ENCODE measurements at places on chromosomes 2 and 18.

DNA sequence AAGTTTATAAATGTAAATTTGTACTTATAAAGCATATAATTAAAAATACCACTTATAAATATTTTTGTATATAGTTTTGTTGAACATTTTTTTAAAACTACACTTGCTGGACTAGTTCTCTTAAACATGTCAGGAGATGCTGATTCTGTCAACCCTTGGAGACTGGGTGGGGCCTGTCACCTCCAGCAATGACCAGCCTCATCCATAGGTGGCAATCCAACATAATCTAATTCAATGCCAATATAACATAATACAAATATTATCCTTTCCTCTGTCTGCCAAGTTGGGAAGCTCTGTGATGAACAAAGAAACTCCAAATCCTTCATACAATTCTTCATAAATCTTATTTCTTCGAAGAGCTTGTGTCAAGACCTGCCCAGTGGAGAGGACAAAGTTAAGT is 140.4 kb downstream of the RBMS1 start:
- no peak for DNase-seq

DNA sequence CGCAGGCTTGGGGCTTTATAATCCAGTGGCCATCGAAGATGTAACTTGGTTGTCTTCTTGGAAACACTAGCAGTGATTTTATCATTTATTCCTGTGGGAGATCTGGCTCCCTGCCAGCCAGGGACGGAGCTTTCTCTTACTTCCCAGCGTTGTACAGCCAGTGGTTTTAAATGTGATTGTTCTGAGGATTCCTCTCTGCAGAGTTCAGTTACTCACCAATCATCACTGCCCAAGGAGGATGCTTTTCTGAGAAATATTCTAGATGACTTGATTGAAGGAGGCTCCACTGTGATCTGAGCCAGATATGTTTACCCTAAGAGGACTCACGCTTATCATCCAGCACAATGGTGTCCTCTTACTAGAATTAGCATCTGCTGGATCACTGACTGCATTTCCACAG is 744.3 kb downstream of the RNF144A start:
- no peak for DNase-seq

- no peak for DNase-seq
Observed at GRCh38 chr18:10913919-10914318, 235.4 kb downstream of the PIEZO2 start.

DNA sequence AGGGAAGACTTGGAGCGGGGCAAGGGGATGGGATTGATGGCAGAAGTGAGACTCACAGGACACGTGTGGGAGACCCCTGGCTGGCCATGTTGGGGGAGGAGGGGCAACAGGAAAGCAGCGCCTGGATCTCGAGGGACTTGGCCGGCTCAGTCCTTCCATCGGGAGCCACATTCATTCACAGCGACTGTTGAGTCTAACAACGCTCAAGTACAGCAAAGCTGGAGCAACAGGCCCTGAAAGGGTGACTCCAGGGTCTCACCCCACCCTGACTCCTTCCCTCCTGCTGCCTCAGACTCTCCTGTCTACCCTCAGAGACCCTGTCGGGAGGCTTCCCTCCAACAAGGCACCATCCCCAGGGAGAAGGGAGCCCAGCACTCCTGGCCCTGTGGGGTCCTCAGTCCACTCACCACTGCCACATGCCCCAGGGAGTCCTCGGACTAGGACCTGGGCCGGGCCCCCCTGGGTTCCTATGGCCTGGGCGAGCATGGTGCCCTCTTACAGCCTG is 14.8 kb upstream of the ALPI start:
- DNase-seq = no peak

DNA sequence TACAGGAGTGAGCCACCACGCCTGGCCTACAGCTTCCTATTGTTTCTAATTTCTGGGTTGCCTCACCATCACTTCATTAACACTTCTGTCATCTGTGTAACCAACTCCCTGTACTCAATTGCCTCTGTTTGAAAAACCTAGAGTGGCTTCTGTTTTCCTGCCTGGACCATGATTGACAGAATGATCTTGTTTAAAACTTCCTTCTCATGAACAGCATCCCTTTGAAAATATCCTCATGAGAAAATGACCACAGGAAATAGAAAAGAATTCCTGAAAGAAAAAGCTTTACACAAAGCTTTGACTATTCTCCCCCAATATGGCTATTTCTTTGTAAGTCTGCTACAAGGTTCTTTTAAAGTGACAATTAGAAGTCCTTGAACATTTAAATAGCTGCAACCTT is 672.3 kb downstream of the ARHGAP15 start:
- no peak for DNase-seq

DNA sequence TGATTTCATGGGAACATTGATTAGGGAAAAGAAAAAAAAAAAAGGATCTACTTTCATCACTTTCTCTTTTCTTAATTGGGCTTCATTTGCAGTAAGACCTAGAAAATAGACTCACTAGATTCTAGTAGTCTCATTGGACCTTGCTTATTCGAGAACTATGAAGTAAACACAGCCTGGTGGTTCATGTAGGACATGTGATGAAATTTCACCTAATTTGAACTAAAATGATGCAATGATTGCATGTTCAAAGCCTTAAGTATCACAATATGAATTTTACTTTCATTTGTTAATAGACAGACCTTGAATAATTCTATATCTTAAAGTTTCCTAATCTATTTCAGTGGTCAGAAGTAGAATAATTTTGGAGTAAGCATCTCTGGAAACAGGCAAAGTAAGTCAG is 688.9 kb upstream of the NRXN1 start:
- DNase-seq = no peak

DNA sequence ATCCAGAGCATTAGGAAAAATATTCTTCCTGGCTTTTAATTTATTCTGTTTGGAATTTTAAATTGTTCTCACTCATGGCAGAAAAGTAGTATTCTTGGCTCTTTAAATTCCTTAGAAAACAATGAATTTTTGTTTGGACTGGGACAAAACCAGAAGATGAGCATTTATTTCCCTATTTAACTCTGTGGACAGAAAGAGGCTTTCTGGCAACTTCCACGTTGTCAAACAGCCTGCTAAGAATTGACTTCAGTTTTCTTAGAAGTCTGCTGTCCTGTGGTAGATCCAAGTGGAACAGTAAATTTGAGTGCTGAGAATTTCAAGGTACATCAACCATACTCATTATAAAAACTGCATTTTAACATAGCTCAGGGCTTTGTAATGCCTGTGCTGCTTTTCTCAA is 83.8 kb downstream of the MGAT5 start:
- DNase-seq = no peak

- DNase-seq = no peak
Observed at GRCh38 chr18:76277801-76278200, 217.2 kb downstream of the ZNF516 start.

DNA sequence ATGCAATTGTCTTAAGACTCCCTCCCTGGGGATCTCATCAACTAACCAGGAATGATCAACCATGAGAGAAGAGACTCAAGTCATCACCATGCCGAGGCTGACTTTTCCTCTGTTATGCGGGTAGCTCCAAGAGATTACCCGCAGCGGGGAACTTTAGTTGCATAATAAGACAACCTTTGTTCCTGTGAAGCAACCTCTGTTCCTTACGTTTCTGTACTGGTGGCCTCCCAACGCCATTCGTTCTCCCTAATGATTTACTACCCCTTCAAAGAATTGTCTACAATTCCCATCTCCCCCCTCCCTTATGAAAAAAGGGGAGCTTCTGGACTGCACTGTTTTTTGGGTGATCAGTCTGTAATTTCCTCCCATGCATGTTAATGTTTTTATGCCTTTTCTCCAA is 66.1 kb upstream of the LRPPRC start:
- DNase-seq = no peak

DNA sequence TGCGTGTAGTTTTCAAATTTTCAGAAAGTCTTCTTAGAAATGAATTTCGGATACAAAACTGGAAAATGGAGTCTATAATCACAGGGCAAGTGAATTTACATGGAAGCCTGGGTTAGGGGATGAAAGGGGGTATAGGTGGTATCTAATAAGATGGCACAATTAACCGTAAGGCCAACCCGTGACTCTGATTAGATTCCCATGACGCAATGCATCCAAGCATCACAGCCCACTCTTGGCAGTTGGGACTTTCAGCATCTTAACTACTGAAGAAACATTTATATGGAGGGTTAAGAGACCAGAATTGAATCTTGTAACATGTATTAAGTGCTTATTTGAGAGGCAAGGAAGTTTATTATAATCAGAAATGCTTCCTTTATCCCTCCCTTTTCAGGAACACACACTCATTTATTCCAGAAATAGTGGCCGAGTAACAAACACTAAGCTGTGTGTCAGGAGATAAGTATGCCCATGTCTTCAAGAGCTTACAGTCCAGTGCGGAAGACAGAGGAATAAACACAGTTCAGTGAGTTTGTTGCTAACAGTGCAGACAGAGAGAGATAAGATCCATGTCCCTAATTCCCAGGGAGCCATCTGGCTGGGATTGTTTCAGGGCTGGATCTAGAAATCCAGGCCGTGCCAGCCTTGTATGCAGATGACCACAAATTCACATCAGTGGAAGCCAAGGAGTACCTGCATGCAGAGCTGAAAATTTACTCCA is 151.2 kb downstream of the ANTXR1 start:
- no peak for DNase-seq

DNA sequence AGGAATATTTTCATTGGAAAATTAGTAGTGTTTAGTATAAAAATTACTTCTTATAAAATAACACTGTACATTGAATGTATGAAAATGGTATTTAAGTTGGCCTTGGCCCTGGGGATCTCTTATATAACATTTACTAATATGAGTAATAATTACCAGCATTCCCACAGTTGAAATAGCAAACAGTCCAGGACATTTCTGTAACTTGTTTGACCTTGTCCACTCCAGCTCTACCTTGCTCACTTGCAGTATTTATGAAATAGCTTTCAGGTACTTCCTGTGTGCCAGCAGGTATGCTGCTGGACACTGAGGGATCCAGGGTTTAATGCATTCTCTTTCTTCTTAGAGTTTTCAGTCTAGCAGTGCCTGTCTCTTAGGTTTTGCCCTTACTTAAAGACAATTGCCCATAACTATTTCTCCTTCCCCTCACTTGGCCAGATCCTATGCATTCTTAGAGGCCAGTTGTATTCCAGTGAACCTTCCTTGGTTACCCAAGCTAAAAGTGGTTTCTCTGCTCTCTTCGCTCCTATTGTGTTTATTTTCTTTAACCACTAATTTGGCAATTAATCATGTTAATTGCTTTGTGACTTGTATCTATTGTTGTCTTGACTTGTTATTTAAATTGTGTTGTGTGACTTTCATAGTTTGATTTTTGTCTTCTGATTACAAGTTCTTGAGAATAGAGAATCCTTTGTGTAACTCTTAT is 25.9 kb downstream of the BABAM2 start:
- DNase-seq = no peak

DNA sequence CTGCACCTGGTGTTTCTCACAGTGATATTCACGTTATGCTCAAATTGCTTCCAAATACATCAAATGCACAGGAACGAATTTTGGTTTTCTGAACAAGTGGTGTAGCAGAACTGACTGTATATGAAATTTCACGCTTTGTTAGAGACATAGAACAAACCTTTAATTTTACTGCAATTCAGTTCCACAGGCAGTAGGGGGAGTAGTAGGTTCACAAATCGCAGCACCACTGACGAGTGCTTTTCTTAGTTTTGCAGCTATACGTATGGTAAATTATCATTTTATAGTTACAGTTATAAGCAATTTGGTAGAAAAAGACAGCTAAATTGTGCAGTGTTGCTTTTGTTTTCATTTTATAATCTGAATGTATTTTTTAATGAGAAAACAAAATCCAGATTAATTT is 113.3 kb downstream of the KIAA1328 start:
- DNase-seq = no peak

DNA sequence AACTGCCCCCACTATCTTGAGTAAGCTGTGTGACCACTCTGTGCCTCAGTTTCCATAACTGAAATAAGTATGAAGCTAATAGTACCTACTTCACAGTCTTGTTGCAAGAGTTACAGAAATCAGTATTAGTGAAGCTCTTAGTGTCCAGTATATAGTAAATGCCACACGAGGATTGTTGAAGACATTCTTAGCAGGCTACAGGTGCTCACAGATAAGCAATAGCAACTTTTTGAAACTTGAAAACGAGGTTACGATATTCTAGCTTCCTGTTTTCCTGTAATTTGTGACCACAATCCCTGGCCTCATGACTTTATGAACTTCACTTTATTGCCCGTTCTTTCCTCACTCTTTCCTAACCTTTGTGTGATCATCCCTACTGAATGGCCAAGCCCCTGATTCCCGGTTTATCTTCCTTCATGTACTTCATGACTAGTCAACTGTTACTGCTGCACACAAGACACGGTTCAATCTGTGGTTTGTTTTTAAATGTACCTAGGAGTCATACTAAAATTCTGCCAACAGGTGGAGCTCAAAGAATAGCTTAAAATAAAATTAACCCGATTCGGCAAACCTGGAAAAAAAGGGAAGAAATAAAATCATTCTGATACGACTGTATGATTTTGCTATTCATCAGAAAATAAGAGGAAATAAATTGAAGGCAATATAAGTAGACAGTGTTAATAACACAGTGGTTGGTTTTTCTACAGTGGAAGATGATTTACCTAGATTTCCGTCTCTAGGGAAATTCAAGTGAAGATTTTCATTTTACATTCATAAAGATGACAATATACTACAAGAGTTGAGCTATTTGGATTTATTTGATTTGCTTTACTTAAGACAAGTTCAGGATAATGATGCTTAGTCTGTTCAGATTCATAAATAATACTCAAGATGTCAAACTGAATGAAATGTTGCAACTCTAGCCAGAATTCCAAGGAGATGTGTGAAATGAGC is 38.1 kb upstream of the STAT1 start:
- DNase-seq = no peak

GRCh38 chr2:28544036-28544346 is 48.1 kb downstream of the PLB1 start:
- DNase-seq = no peak

GRCh38 chr2:119011162-119011909 is 69.3 kb downstream of the MARCO start:
- no peak for DNase-seq

DNA sequence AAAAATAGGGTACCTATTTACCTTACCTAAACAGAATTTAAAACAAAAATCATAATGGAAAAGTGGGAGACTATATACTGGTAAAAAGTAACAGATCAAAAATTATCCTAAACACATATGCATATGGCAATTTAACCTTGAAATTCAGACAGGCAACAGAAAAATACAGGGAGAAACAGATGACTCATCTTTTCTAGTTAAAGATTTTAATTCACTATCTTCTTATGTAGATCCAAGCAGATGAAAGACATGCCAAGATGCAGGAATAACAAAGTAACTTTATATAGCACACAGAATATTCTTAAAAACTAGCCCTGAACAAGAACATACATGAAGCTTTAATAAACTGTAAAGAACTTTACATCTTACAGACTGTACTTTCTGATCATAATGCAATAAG is 30.9 kb downstream of the PRPF40A start:
- no peak for DNase-seq

DNA sequence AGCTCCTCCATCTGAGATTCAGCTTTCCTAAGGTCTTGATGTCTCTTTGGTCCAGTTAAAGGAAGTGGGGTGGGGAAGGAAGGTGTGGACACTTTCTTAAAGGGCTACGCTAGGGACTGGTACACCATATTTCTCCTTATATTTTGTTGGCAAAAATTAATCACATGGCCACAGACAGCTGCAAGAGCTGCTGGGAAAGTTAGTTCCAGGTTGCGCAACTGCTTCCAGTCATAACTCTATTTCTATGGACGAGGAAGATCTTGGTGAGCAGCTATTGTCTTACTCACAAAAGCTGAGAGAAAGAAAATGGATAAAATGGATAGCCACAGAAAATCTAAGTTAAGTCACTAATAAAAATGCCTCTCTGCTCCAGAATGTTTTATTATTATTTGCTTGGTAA is 60.7 kb upstream of the PPM1B start:
- DNase-seq = no peak
